ENCODE measurements at places on chromosomes 2 and 18.

DNA sequence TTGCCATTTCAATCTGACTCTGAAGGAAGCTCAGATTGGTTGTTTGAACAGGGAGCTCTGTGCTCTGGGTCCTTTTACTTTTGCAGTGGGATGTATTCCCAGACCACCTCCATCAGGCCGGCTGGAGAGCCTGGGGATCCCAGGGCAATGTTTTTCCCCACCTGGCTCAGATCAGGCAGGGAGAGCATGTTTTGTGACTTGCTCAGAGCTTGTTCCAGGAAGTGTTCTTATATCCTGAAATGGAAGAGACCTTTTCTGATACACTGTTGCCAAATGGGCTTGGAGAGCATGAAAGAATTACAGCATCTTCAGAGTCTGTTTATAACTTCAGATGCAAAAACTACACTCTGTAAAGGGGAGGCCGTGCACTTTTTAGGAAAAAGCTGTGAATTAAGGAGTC, 56.0 kb downstream of the LIPG start:
- DNase-seq, result no peak

DNA sequence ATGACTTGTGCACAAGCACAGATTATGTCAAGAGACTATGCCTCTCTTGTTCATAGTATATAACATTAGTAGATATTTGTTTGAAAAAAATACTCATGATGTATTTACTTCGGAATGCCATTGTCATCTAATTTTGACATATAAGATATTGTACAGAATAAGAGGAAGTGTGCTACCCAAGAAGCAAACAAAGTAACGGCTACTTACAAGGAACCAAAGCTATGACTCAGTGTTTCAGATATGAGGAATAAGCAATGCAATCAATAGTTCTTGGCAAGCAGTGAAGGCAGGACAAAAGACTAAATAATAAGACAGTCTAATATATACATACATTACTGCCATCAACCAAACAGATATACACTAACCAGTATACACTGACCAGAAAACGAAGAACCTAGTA, 256.3 kb downstream of the CCDC178 start:
- DNase-seq, result no peak

DNA sequence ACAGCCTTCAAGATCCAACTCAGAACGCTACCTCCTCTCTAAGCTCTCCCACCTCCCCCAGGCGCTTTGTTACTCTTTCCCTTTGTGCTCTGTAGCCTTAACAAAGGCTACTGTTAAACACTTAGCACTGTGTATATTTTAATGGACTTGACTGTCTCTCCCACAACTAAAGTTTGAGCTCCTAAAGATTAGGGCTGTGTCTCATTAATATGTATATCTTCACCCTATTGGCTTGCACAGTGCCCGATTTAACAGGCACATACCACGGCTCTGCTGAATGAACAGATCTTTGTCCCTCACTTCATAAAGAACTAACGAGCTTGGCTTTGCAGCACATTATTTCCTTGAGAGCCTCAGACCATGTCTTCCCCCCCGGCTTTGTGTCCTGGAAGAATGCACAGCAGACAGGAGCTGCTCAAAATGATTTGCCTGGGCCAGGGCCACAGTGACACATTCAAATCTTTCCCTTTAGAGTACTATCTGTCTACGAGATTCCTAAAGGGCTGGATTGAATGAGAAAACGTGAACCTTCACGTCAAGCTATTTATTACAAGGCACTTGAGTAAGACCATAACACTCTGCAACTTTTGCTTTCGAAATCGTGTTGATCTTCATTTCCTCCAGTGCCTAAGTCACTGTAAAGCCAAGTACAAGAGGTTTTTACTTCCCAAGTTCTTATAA, 22.1 kb downstream of the ABHD3 start:
- peak; percentile 30 for DNase-seq

GRCh38 chr2:214706986-214707385, 102.5 kb downstream of the BARD1 start:
- DNase-seq, result no peak

- no peak for DNase-seq
Measured at GRCh38 chr2:188477564-188478103, 186.0 kb downstream of the GULP1 start.

GRCh38 chr2:38466876-38467767, 90.0 kb upstream of the ATL2 start:
- no peak for DNase-seq

- DNase-seq, result no peak
Measured at GRCh38 chr2:11310212-11310611, 34.2 kb downstream of the ROCK2 start.
